NT2/D1 (cell line): ENCODE measurements at places on chromosomes 3 and 15.

- no peak for DNase-seq
Measured at GRCh38 chr3:18998069-18998468, 150.2 kb upstream of the KCNH8 start.

GRCh38 chr3:188389711-188390342, 235.9 kb downstream of the LPP start:
- DNase-seq: no peak

- no peak for DNase-seq
Measured at GRCh38 chr3:61892891-61893290, 331.5 kb downstream of the PTPRG start.

DNA sequence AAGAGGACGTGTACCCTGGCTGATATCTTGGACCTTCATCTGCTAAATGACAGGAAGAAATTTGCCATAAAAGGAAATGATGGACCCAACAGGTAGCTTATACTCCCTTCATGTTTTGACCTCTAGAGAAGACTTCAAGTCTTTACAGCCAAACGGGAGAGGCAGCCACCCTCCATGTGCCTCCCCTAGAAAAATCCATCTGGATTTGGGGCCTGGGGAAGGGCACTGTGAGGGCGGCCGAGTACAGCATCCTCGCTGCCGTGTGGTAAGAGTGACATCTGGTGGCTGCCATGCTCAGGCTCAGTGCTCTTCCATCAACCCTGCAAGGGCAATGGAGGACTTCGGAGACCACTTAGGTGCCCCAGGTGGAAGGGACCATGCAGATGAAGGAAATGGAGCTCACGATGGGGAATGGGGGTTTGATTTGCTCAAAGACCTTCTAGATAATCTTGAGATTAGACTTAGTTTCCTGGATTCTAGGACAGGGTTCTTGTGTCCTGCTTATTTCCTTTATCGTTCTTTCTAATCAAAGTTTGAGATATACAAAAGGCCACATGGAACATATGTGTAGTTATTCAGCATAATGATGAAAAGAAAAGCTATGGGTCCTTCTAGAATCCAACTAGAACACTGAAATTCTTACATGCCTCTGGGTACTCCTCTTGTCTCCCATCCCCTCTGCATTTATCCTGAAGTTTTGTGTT, 44.4 kb downstream of the AQP9 start:
- peak; percentile 64 for DNase-seq

DNA sequence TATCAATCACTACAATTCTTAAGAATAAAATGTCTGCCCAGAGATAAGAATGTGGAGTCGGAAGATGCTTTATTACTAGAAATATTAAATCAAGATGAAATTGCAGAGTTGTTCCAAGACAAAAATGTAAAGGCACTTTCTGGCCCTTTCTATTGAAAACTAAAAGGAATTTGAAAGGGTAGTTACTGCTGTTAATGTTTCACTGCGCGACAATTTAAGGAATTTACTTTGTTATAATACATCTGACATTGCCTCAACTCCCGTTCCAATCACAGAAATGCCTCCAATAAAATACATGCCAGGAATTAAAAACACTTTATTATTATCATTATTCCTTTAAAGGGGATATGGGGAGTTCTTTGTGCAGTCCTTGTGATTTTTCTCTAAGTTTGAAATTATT, 26.4 kb downstream of the RSL24D1 start:
- no peak for DNase-seq

DNA sequence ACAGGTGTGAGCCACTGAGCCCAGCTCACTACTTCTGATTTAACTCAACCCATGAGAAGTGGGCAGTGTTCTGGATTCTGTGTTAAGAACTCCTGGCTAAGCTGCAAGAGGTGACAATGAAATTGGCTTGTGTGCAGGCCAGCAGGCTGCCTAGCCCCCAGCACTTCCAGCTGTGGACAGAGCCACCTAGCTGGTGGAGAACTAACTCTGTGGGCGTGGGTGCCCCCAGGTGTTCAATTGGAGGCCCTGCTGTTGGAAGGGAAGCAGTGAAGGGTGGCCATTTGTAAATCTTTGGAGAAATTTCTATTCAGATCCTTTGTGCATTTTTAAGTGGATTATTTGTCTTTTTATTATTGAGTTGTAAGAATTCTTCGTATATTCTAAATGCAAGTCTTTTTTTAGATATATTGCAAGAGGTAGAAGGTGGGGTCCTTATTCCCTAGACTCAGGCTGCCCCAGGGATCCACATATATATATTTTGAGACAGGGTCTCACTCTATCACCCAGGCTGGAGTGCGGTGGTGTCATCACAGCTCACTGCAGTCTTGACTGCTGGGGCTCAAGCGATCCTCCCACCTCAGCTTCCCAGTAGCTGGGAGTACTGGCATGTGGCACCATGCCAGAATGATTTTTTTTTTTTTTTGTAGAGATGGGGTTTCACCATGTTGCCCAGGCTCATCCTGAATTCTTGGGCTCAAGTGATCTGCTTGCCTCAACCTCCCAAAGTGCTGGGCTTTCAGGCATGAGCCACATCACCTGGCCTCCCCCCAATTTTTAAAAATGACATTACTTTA, 7.2 kb upstream of the SCAMP5 start:
- peak; percentile 30 for DNase-seq

DNA sequence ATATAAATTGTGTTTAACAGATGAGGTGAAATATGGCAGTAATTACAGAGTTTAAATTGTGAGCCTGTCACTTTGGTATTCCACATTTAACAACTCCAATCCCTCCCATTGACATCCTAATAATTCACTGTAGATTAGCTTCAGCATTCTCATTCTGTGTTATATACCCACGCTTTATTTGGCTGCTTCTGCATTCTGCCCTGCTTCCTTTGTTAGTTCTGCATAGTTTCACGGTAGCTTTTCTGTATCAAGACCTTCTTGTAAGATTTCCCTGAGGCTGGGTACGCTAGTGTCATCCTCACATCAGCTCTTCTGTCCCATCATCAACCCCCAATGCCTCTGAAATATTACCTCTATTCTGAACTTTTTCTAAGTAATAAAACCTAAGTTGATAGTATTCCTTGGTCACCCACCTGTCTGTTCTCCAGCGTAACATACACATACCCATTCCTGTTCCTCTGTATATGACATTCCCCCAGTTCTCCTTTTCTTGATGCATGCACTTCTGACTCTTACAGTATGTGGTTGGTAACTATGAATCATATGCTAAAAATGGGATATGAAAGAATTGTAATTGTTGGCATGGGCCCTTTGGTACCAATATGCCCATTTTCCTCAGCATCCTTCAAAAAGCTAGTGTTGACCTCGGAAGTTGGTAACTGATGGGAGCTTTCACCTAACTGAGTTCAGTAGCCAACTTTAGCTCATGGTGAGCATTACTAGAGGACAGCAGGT, 171.2 kb downstream of the KLHL25 start:
- DNase-seq: no peak

GRCh38 chr15:94162939-94163338, 68.4 kb upstream of the MCTP2 start:
- no peak for DNase-seq

DNA sequence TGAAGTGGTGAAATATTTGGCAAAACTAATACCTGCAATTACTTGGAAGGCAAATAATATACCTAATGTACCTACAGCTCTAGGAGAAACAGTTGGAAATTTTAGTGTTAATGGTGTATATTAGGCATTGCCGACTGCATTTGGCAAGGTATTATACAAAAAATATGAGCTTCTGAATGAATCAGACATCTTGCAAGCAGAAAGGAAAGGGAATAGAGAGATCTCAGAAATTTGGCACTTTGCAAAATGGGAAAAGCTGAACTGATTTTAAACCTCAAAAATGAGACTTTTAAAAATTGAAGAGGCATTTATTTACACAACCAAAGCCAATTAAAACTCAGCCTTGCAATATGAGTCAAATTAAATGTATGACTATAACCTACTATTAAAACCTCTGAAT, 40.2 kb upstream of the C15orf61 start:
- no peak for DNase-seq

- DNase-seq: no peak
Measured at GRCh38 chr3:65995030-65995429, 43.7 kb downstream of the MAGI1 start.

- no peak for DNase-seq
Measured at GRCh38 chr15:44736181-44736765, at the start of gene TRIM69. Gene TRIM69, plus strand, starts transcription at chr15:44736528. Its CDS starts 177 bp downstream, at chr15:44736705.

DNA sequence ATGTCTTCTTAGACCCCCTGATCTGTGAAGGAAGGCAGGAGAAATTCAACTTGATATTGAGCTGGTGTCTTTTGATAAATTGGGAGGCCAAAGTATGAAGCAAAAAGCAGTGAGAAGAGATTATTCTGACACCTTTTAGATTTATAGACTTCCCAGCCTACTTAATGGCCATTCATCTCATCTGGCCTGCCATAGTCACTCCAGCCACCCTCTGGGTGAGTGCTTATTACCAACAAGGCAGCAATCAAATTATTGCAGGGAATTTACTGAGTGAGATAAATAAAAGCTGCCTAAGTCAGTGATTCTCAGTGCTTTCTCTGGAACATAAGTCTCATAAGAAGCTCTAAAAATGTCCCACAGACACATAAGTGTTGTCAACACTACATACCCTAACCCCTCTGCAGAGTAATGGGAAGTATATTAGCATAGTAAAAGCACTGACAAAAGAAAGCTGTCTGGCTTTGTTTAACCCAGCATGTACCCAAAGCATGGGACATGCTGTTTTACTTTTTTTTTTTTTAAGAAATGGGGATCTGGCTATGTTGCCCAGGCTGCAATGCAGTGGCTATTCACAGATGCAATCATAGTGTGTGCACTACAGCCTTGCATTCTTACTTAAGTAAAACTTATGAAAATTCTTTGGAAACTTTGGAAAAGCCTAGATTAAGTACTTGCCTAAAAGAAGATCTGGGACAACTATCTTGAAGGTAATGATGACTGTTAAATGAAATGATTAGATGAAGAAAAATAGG, 725.3 kb downstream of the TUSC7 start:
- DNase-seq: peak; percentile 27

DNA sequence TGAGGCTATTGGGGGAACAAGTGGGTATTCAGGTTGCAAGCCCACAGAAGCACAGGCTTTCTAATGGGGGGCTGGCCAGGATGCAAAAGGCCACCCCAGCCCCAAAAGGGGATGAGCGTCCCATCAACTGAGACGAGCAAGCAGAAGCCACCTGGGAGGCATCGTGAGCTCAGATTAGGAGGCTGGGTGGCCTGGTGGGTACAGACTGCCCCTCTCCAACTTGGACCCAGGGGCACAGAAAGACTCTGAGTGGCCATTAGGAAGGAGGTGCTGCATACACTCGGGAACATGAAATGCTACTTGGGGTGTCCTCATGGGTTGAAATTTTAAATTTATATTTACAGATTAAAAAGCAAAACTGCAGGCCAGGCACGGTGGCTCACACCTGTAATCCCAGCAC, 29.1 kb downstream of the SLC41A3 start:
- DNase-seq: no peak

DNA sequence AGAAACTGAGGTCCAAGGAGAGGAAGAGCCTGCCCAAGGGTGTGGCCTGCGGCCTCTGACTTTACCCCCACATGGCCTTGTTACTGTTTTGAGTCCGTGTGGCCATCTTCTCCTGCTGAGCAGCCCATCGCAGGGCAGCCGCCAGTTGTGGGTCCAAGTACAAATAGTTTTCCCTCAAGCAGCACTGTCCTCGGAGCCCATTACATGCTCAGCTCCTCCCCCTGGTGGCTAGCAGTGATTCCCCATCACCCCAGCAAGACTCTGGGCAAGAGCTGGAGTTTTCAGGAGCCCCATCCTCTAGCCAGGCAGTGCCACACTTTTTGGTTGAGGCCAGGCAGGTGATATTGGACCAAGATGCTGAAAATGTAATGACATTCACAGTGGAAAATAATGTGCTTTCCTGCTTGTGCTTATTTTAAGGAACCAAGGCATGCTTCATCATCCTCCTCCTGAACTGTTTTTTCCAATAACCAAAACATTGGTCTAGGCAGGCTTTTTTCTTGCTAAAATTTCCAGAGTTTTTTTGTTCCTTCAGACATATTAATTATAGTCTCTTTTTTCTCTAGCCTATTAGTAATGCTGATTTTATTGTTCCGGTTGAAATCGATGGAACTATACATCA, 23.2 kb upstream of the VILL start:
- peak; percentile 46 for DNase-seq

GRCh38 chr15:74200412-74200815, 2.2 kb downstream of the STRA6 start:
- DNase-seq: no peak

DNA sequence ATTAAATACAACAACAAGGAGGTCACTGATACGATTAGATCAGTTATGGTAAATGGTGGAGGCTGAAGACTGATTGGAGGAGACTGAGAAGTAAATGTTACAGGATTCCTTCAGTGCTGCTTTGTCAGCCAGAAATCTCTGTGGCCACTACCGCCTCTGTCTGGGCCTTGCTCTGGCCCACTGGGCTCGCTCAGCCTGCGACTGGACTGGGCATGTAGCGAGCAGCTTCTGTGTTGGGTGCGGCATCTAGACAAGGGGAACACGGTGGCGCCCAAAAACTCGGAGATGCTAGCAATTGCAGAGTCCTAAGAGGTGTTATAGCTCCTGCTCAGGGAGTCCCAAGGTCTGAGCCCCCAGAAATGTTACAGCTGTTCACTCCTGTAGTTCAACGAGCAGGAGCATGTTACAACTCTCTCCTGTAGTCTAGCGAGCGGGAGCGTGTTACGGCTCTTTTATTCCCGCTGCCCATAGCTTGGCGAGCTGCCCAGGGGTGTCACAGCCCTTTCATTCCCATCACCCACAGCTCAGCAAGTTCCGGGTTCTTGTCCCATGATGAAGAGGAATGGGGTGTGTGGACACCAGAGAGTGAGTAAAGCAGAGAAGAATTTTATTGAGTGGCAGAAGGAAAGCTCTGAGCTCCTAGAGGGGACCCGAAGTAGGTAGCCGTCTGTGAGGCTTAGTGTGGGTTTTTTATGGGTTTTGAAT, 24.7 kb downstream of the SLC15A2 start:
- no peak for DNase-seq

DNA sequence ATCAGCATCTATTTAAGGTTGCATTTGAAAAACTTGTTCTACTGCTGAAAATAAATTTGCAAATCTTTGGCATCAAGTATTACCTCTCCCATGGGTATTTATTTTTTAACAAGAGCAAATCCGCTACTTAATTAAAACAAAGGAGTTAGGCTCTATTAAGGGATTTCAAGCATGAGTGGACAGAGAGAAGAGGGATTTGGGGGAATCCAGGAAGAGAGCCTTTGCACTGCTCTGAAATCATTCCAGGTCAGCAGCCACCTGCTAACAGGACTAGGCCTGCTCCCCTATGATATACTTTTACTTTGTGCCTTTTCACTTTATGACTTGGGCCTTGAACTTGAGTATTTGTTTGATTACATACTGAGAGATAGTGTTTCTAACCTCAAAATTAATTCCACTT, 57.1 kb downstream of the IQCH start:
- no peak for DNase-seq

GRCh38 chr3:43061101-43061895, 44.6 kb downstream of the POMGNT2 start:
- DNase-seq: no peak

GRCh38 chr3:132294906-132295305, 22.3 kb upstream of the ACP3 start:
- DNase-seq: no peak

DNA sequence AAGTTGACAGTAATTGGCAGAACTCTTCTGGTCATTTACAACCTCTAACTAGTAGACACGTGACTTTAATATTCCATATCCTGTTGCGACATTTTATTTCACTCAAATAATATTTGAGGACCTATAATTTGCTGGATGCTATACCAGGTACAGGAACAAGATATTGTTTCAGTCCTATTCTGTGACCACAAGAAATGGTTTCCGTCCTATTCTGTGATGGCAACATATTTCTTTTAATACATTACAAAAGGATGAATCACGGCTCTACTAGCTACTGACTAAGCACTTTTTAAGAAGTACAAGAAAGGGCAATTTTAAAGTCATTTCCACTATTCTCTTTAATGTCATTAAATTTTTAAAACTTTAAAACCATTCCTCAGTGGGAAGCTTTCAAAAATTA, 400.2 kb downstream of the CNTN3 start:
- no peak for DNase-seq
